Stimulated activated CD8-positive, alpha-beta memory T cell treated with anti-CD3 and anti-CD28 coated beads, Interleukin-15, amount 100 ng/mL, for 4 hours (primary cell): ENCODE measurements at places on chromosomes 4 and X.

DNA sequence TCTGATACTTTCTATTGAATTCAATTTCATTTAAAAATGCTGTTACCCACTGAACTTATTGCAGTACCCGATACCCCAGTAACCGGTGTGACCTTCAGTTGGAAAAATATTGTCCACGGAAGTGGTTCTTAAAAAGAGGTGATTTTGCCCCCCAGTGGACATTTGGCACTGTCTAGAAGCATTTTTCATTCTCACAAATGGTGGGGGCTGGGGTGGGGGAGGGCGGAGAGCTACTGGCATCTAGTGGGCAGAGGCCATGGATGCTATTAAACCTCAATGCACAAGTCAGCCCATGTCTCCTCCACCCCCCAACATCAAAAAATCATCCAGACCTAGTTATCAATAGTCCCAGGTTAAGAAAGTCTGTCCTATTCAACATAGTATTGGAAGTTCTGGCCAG lies 19.6 kb upstream of the CHM start:
- DNase-seq = no peak

GRCh38 chr4:101782546-101782945 lies 8.0 kb upstream of the BANK1 start:
- DNase-seq = no peak

DNA sequence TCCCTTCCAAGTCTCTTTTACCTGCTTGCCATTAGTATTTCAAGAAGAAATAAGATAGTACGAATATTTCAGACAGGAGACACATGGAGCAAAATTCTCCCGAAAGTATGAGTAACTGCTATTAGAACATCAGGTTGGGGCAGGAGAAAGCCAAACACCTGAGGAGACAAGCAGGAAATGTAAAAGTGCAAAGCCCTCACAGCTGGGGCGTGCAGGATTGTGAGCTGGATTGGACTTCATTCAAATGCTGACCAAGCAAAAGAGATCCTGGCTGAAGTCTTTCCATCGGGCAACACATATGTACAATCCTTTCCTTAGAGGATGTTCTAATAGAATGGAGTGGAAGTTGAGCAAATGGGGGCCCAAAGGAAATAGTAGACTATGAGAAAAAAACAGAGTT lies 76.8 kb downstream of the DTHD1 start:
- no peak for DNase-seq

GRCh38 chrX:36609616-36610585 lies 398.3 kb upstream of the FAM47C start:
- DNase-seq = no peak

- DNase-seq = no peak
These were observed 91.1 kb upstream of the SMAD1 start for GRCh38 chr4:145390571-145390970.
